ENCODE measurements at places on chromosomes 16 and 17.

DNA sequence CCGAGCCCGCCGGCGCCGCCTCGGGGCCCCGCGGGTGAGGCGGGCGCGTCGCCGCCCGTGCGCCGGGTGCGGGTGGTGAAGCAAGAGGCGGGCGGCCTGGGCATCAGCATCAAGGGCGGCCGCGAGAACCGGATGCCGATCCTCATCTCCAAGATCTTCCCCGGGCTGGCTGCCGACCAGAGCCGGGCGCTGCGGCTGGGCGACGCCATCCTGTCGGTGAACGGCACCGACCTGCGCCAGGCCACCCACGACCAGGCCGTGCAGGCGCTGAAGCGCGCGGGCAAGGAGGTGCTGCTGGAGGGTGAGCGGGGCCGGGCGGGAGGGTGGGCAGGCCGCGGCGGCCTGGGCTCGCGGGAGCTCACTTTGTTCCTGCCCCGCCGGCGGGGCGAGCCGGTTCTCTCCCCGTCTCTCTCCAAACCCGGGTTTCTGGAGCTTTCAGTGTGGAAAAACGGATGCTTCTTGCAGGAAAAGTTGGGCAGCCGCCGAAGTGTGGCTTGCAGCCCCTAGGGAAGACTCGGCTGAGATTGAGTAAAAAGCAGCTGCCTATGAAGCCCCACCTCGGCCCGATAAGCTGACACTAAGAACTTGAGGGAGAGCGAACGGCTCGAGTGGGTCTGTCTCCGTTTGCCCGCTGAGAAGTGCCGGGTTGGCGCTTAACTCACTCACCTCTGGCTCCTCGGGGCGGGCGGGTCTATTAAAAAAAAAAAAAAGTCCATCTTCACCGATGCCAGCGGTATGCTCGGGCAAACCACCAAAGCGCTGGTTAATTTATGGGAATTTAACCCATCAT lies 677 bp downstream of the SNTB2 start:
- DNase-seq: peak; percentile 18

DNA sequence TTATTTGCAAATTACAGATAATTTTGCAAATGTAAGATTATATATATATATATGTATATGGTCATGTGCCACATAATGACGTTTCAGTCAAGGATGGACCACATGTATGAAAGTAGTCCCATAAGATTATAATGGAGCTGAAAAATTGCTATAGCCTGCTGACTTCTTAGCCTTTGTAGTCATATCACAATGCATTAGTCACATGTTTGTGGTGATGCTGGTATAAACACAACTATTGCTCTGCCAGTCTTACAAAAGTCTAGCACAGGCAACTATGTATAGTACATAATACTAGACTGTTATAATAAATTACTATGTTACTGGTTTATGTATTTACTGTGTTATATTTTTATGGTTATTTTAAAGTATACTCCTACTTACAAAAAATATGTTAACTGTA lies 444.3 kb downstream of the KCNJ2 start:
- no peak for DNase-seq

- DNase-seq: no peak
These were observed 1.2 kb upstream of the EFNB3 start for GRCh38 chr17:7703584-7704479.

- DNase-seq: no peak
These were observed 20.4 kb downstream of the NFATC3 start for GRCh38 chr16:68105611-68106010.

- DNase-seq: no peak
These were observed 53.7 kb downstream of the C16orf95 start for GRCh38 chr16:87263418-87264052.

DNA sequence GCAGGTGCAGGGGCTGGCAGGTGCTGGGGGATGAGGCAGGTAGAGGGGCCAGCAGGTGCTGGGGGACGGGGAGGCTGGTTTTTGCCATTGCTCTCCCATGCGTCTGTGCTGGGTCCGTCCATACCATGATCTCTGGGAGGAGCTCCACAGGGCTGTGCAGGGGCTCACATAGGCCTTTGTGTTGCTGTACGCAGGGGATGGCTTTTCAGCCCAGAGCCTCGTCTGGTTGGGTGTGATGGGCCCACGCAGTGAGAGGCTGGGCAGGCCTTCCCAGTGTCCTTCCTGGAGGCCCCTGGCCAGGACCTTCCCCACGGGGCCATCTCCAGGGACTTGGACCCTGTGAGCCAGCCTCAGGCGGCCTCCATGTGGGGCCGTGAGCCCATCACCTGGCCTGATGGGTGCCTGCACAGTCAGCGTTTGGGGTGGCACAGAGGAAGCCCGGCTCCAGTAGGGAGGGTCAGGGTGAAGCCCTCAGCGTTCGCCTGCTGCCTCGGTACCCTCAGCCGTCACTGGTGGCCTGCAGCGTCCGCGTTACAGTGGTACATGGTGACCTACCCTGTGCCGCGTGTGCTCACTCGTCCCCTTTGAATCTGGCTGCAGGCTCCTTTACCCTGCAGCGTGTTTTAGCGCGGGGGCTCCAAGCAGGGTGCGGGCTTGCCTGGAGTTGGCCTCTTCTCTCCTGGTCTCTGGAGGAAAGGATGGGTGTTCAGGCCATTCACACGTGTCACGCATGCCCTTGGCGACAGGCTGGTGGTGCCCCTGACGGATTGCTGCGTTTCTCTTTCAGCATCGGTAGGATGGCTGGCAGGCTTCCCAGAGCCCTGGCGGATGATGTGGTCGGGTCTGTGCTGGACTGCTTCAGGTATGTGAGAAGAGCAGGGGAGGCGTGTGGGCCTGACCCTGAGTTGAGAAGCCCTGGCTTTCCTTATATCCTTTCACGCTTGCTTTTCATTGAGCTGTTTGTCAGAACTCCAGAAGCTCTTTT lies 30.6 kb downstream of the ZNF750 start:
- no peak for DNase-seq

DNA sequence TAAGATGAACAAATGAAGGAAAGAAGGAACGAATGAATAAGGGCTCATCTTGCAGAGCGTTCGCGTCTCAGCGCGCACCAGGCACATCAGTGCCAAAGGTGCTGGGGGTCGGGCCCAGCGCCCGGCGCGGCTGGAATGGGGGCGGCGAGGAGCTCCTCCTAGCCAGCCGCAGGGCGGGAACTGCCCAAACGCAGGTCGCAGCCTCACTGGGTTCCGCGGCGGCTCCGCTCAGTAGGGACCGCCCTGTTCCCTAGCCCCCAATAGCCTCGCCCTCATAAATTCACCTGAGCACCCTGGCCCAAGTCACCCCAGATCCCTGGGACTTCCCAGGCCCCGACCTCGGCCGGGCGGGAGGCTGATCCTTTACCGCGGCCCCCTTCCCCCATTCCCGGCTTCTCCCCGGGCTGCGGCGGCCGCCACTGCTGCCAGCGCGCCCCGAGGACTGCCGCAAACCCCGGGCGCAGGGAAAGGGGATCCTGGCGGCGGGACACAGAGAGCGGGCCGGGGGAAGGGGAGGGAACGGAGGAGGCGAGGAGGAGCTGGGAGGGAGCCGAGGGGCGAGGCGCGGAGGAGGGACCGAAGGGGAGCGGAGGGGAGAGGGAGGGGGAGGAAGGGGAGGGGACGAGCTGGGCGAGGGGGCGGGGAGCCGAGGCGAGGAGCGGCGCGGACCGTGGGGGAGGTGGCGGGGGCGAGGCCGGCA lies 377 bp upstream of the CRHR1 start:
- DNase-seq: no peak

- DNase-seq: no peak
These were observed 178.9 kb upstream of the SOX9 start for GRCh38 chr17:71941920-71942319.

GRCh38 chr17:41970901-41971331 lies 4.3 kb downstream of the CNP start:
- DNase-seq: no peak

DNA sequence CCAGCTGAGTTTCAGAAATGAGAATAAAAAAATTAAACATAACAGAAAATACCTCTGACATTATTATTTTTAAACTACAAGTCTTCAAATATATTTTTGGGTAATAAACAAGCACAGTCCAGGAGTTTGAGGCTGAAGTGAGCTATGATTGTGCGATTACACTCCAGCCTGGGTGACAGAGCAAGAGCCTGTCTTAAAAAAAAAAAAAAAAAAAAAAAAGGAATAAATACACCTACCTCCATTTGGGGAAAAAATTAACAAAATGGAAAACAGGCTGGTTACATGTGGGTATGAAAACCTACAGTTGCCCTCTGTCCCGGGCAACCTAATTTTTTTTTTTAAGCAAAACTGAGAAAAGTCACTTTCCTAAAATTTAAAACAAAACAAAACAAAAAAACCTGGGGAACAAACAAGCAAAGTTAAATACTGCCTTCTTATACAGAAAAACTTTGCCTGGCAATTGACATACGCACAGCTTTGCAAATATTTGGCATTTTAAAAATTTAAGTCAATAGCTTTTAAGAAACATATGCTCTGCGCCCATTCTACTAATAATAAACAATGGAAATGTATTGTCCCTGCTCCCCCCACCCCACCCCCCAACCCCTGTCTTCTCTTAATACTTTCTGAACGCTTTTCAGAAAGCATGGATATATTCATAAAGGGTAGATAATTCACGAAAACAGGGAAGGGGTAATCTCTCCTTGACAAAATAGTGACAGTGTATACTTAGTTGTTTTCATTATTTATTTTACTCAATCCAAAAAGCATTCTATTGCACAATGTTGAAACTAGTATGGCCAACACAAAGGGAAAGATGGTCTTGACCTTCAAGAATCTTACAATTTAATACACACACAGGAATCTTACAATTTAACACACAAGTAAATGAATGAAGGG lies 81.3 kb downstream of the STH start:
- DNase-seq: no peak

DNA sequence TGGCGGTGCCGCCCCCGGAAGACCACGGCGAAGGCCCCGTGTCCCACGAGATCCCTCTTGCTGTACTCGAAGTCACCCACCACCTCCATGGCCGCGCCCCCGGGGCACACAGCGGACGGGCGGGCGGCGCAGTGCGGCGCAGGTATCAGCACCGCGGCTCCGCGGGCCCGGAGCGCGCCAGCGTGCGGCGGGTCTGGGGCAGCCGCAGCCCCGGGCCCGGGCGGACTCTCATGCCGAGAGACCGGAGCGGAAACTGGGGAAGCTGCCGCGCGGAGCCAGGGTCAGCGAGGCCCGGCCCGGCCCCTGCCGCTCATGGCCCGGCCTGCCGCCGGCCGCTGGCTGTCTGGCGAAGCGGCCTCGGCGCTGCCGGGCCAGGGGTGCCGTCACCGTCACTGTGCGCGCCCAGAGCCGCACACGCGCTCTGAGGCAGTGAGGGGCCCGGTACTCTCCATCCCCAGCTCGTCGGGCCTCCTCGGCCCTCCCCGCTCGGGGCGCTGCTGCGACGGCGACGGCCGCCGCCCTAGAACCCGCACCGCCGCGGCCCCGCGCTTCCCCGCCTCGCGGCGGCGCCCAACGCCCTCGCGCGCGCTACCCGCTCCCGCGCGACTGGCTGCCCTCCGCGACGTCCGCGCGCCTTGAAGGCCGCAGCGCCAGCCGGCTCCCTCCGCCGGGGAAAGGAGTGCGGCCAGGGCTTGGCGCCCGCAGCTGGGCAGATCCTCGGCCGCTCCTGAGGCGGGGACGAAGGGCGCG lies at the start of gene ULK2:
TSS of gene ULK2 (minus strand) at position 608 of the 750 bp plus-strand sequence. CDS start at position 89, 519 bp downstream.
- DNase-seq: no peak

DNA sequence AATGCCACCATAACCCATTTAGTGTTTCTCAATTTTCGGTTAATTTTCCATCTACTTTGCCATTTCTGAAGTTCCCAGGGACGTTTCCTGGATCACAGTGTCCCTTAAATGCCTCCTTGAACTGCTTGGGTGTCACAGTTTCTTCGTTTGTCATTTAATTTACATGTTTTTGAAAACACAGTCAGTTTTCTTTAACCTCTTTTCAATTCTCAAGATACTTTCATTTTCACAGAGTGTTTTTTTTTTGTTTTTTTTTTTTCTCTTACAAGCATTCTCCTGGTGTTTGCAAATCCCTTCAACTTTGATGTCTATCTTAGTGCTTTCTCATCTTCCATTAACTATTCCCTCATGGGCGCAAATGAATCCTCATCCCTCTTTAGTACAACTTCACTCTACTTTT lies 283.7 kb downstream of the GRIN2A start:
- no peak for DNase-seq

DNA sequence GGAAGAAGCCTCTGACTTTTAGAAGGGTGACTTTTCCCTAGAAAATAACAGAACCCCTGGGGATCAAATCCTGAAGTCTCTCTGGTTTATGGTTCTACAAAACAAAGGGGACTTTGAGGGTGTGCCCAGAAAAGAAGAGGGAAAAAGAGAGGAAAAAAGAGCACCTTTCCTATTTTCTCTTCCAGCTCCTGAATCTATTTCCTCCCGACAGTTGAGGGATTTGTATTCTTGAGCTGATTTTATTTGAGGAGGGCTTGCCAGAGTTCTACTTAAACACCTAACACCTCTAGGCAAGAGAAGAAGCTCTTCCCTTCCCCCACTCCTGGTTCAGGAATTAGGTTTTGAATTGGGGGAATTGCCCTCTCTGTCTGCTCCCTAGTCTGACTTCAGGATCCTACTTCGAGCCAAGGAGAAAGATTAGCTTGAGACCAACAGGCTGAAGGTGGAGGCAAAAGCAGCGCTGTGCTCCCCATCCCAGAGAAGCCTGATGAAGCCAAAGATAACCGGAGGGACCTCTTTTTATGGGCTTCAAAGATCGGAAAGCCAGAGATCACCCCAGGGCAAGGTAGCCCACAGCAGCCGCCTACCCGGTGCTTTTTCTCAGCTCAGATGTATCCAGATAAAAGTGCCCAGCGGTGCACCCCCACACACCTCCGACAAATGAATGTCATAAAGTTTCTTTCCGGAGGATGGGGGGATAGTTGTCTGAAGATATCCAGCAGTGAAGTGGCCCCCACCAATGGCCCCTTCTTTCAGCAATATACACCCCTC lies 796 bp downstream of the HOXB3 start:
- no peak for DNase-seq

DNA sequence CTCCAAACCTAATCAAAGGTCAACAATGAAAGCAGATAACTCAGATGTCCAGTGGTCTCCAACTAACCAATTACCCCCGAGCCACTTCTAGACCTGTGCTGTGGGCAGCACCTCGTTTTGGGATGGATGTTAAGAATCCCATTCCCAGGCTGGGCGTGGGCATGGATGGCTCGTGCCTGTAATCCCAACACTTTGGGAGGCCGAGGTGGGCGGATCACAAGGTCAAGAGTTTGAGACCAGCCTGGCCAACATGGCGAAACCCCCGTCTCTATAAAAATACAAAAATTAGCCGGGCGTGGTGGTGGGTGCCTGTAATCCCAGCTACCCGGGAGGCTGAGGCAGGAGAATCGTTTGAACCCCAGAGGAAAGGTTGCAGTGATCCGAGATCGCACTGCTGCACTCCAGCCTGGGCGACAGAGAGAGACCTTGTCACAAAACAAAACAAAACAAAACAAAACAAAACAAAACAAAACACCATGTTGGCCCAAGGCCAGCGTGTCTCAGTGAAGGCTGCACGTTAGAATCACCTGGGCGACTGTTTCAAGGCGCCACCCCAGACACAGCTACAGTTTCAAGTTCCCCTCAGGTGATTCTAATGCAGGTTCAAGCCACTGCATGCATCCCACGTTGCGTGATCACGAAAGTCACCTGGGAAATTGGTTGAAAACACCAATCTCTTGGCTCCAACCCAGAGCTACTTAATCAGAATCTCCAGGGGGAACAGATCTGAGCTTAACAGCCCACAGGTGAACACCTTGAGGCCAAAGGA lies 21.3 kb downstream of the COX4I1 start:
- DNase-seq: no peak

- DNase-seq: no peak
These were observed 656.0 kb upstream of the KIF2B start for GRCh38 chr17:53166731-53167130.

Data from activated CD8-positive, alpha-beta memory T cell treated with anti-CD3 and anti-CD28 coated beads for 4 hours (primary cell).